T-cell (primary cell): ENCODE measurements at places on chromosomes 2 and 18.

DNA sequence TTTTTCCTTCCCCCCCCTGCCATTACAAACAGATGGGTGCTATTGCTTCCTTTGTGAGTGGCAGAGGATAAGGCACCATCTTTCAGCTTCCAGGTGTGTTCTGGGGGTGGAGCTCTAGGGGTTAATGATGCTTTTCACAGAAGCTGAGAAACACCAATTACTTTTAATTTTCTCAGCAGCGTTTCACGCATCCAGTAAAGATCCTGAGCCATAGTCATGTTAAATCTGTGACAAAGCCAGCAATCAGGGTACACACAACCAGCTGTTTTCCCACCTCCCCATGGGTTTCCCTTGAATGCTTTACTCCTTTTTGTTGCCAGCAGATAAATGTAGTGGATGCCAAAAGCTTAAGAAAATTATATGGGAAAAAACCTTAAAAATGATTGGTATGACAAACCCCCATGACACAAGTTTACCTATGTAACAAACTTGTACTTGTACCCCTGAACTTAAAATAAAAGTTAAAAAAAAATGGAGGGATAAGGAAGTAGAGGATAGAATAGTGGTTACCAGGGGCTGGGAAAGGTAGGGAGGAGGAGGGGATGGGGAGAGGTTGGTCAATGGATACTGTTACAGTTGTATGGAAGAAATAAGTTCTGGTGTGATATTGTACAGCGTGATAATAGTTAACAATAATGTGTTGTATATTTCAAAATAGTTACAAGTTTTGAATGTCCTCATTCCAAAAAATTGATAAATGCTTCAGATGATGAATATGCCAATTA lies 70.0 kb downstream of the ACOXL start:
- no peak for DNase-seq
- peaks cover 18% of the 10 kb centered on the region for H3K27me3 ChIP-seq
- no peak overlapping the region for H3K27ac ChIP-seq
- no peaks in the 10 kb centered on the region for H3K36me3 ChIP-seq
- H3K4me1 ChIP-seq: no peaks in the 10 kb centered on the region

DNA sequence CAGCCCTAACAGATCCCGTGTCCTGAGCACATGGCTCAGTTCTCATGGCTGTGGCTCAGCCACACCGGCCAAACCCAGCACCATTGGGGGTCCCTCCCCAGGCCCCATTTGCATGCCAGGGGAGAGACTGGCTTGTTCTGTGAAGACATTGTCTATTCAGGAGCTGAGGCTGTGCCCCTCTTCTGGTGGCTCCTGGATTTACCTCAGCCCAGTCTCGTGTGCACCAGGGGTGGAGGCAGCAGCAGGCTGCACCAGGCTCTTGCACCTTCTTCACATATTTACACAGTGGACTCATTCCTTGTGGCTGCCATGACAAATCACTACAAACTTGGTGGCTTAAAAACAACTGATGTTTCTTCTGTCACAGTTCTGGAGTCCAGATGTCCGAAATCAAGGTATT lies 92.4 kb upstream of the ITGA6 start:
- DNase-seq: no peak
- no peaks in the 10 kb centered on the region for H3K36me3 ChIP-seq
- H3K4me3 ChIP-seq: no peak overlapping the region
- peaks cover under 1% of the 10 kb centered on the region for H3K4me1 ChIP-seq
- peaks cover 3% of the 10 kb centered on the region for H3K27me3 ChIP-seq

GRCh38 chr2:111167076-111167862 lies 46.6 kb downstream of the BCL2L11 start:
- no peak for DNase-seq
- peaks cover 12% of the 10 kb centered on the region for H3K4me1 ChIP-seq
- H3K27me3 ChIP-seq: peaks cover 3% of the 10 kb centered on the region
- H3K27ac ChIP-seq: no peak overlapping the region

GRCh38 chr2:99072551-99072950 lies 69.0 kb upstream of the C2orf15 start:
- H3K4me1 ChIP-seq: no peaks in the 10 kb centered on the region
- no peak for DNase-seq
- no peaks in the 10 kb centered on the region for H3K27me3 ChIP-seq
- H3K36me3 ChIP-seq: no peaks in the 10 kb centered on the region
- H3K27ac ChIP-seq: no peak overlapping the region
